Skin of body (tissue), 3 donors: ENCODE measurements at places on chromosomes 16 and 17. TPM values are rescaled to one million over a fixed set of nuclear protein-coding genes. Genes with fewer than 3 reads are reported as not detected.

KRT9 gene
- 0.79 TPM for total RNA-seq

KRTAP16-1 gene
- total RNA-seq = 4.5 TPM

ARL6IP1 gene
- total RNA-seq = 137 TPM

PDK2 gene
- 10.3 TPM for total RNA-seq

SYCE1L gene
- 0.99 TPM for total RNA-seq
